Omental fat pad (tissue), 4 donors: ENCODE measurements at places on chromosomes 7 and 10.

DNA sequence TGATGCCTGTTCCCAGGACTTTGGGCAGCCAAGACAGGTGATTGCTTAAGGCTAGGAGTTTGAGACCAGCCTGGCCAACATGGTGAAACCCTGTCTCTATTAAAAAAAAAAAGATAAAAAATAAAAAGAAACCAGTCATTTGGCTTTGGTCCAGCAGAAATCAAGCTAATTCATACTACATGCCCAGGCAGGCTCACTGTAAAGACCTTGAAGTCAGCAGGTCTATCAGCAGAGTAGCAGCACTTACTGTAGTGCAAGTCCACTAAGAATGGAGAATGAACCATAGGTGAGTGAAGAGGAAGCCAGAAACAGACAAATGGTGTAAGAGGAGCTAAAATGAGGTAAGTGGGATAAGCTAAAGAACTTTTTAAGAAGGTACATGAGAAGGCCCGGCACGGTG is 24.7 kb downstream of the PSPH start:
- DNase-seq, result no peak

- no peak for DNase-seq
Measured at GRCh38 chr10:34555653-34556052, 259.4 kb downstream of the PARD3 start.

- no peak for DNase-seq
Measured at GRCh38 chr10:69957886-69958555, 94.6 kb upstream of the MACROH2A2 start.

- DNase-seq, result no peak
Measured at GRCh38 chr10:49118430-49119074, 3.2 kb upstream of the VSTM4 start.

DNA sequence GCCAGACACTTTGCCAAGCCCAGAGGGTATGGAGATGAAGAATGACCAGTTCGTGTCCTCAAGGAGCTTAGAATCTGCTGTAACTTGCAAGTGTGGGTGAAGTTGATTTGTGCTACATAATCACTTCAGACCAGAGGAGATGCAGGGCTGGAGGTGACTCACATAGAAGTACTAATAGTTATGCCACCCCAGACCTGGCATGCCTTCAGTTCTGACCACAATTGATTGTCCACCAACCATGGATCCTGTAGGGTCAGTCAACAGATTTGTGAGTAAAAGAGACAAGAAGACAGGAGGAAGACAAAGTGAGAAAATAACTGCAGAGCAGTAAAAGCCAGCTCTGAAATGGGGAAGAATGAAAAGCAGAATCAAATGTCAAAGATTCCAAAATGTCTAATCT is 51.2 kb upstream of the BMPER start:
- no peak for DNase-seq

DNA sequence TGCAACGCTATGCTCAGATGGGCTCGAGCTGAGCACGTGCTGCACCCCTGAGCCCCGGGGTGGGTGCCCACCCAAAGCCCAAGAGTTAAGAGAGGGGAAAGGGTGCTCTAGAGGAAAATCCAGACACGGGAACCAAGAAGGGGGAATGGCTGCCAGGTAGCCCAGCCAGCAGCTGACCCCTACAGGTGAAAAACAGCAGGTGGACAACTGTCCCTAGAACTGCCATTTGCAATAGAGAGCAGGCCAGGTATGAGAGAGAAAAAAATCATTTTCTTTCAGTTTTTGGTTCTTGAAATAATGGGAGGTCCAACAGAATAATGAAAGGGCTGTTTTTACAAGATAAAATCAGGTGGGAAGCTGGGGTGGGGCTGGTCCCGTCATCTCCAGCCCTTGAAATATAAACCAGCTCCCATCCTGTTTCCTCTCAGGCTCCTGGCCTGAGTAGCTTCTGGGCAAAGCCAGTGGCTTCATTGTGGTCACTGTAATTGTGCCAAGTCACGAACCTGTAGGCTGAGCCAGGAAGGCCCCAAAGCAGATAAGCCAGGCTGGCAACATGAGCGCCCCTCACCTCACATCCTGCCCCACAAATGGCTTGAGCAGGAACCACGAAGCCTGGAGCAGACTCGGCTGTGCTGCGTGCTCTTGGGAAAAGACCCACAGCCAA is 257.8 kb downstream of the SNX10 start:
- DNase-seq, result no peak

DNA sequence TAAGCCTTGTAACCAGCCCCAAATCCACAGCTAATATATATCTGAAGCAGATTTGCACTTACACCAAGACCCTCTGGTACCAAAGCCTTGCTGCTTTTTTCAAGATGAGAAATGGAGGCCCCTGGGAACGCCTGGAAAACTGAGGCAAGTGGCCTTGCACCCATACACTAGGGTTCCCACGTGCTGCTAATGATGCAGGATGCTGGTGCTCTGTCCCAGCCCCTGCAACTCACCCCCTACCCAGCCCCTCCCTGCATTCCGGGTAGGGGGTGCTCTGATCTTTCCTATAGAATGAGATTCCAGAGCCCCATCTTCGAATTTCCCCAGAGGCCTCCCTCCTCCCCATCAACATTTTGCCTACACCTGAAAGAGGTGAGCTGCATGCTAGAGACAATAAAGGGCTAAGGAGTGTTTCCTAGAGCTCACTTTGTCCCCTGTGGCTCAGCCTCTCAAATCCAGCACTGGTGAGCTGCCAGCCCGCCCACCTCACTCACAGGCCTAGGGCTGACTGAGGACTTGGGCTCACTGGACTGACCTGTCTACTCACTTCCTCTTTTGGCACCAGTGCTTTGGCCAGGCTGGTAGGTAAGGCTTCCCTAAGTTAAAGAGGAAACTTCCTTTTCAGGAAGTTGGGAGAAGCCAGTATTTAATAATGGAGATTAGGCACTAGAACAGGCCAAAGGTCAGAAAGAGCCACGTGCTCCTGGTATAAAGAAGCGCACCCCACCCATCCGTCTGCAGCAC is 9.8 kb downstream of the RBP4 start:
- DNase-seq, result no peak

DNA sequence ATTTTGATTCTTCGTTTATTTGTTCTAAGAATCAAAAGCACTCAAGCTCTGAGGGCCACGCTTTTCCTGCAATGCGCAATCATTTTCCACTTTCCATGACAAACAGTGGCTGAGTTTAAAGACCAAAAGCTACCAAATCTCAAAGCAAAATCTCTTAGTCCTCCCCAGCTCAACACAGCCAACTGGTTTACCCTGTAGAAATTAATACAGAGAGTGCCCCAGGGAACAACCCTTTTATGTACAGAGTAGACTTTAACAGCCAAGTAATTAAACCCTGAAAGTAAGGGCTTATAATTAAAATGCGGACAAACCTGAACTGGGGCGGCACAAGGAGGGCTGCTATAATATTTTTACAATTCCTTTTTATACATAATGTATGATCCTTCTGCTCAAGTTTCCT is 53.2 kb downstream of the FAM53B start:
- no peak for DNase-seq

DNA sequence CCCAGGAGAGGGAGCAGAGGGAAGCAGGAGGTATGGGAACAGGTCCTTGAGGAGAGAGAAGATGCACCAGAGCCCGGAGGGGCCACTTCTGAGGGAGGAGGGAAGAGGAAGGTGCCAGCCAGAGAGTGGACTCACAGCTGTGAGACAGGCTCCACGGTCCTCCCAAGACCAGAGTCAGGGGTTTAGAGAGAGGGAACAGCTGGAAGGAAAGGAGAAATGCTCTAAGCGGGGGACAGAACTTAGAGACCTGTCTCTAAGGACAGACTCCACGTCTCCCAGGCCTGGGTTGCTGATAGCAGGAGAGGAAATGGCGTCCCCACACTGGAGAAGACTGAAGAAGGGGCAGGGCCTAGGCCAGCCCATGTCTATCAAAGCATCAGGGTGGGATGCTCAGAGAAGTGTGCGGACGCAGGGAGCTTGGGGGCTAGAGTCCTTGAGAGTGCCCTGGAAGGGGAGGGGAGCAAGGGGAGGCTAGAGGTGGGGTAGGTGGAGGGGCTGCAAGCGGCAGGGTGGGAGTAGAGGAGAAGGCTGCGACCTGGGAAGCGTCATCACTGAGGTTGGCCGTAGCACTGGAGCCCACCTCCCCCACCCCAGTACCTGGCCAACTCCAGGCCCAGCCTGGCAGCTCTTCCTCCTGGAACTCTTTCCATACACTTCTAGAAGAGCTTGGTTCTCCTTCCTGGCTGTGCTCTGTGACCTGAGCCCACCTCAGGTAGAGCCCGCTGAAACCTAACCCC is 25.6 kb upstream of the GRID1 start:
- no peak for DNase-seq

DNA sequence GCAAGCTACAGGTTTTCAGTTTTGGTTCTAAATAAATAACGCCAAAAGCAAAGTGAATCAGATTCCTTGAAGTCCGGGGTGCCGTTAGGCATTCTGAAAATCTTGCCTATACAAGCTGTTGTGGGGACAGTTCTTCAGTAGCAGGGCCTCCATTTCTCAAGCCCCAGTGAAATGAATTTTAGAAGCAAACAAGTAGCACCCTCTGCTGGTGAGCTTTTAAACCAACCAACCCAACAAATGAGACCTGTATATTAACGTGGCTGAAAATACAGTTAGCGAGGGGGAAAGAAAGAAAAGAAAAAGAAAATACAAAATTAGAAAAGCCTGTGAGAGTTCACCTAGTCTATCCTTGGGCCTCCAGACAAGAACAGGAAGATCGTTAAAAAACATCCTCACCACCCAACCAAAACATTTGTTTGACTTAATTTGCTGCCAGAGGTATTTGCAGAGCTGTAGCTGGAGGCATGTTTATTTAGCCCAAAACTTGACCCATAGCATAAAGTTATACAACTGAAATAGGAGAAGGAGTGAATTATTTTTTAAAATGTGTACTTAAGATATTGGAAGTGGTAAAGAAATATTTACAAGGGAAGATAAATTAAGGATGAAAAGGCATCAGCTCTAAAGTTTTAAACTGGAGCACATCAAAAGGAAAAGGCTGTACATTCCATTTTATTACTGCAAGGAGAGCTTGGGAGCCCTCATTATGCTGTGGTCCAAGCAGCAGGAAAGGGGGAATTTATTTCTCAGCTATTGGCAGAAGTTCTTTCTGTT is 98.9 kb downstream of the DYNC1I1 start:
- DNase-seq, result no peak
